ENCODE measurements at places on chromosomes 3 and 15. TPM values are rescaled to one million over a fixed set of nuclear protein-coding genes. Genes with fewer than 3 reads are reported as not detected.

The SNAPC5 gene
- total RNA-seq: 44.0 TPM

The PLXND1 gene
- total RNA-seq: 96.7 TPM

The SPATA16 gene
- total RNA-seq: not detected

The CFAP91 gene
- 0.24 TPM for total RNA-seq

The KIF15 gene
- total RNA-seq: 7.4 TPM

The ECE2 gene
- not detected for total RNA-seq

The COL6A6 gene
- total RNA-seq: not detected

The CCR9 gene
- total RNA-seq: not detected

The SLC2A2 gene
- total RNA-seq: not detected

The PPP1R14D gene
- not detected for total RNA-seq

The LRRN1 gene
- total RNA-seq: not detected

The HACL1 gene
- 24.2 TPM for total RNA-seq

The PLSCR4 gene
- 9.8 TPM for total RNA-seq

The ISLR gene
- total RNA-seq: 0.21 TPM

The WDR48 gene
- total RNA-seq: 20.9 TPM

The KBTBD12 gene
- not detected for total RNA-seq

The IP6K1 gene
- total RNA-seq: 21.2 TPM

The GATA2 gene
- 4.0 TPM for total RNA-seq

The UTS2B gene
- total RNA-seq: not detected

The MYZAP gene
- total RNA-seq: 1.3 TPM

The EPB42 gene
- total RNA-seq: not detected

The GRK7 gene
- 0.02 TPM for total RNA-seq

The VGLL3 gene
- total RNA-seq: 10.7 TPM

The LNP1 gene
- 0.80 TPM for total RNA-seq

The PPIB gene
- 796 TPM for total RNA-seq

The TJP1 gene
- 57.8 TPM for total RNA-seq

The MKRN3 gene
- 2.0 TPM for total RNA-seq

The SST gene
- not detected for total RNA-seq

The NPAP1 gene
- total RNA-seq: not detected

The RASGRF1 gene
- total RNA-seq: 0.13 TPM

The TMOD2 gene
- 2.1 TPM for total RNA-seq

The GABRB3 gene
- total RNA-seq: 70.0 TPM

The SLC22A13 gene
- total RNA-seq: not detected

The AHSG gene
- not detected for total RNA-seq
